Activated gamma-delta T cell (primary cell): ENCODE measurements at places on chromosomes 4 and X.

DNA sequence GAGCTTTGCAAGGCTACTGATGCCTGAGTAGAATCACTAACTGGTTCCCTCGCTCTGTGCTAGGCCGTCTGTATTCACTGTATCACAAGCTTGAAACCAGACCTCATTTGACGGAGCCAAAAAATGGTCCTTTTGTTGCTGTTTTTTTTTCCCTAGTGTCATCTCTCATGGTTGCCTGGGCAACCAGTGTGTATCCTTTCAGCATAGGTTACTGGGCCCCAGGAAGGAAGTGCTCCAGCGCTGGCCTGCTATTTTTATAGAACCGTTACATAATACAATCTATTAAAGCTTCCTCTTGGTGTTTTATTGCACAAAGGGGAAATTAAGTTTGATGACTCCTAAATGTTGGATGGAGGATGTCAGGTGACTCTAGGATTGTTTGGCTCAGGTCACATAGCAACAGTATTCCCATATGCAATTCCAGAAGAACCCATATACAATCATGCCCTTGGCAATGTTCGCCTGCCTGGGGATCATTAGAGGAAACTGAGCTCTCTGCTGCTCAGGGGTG, 220.4 kb downstream of the SPRY1 start:
- no peak for DNase-seq

GRCh38 chr4:129926936-129927335, 831.0 kb downstream of the C4orf33 start:
- no peak for DNase-seq

DNA sequence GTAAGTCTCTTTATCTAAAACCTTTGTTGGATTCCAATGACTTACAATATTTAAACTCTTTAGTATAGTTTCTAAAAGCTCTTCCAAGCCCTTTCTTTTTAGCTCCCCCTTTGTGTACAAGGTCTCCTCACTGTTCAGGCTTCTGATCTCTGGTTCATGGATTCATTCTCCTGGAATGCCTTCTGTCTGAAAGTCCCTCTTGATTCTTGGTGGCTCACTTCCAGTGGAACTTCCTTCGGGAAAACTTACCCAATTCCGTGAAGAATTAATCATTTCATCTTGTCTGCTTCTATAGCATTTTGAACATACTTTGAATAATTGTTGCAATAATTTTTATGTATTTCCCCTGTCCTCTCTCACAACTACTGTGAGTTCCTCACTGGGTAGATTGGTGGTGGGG, 3.6 kb downstream of the ARHGAP24 start:
- no peak for DNase-seq

- DNase-seq, result no peak
Measured at GRCh38 chrX:47366041-47366722, 4.2 kb upstream of the ZNF157 start.

GRCh38 chr4:149549911-149550310, 265.7 kb downstream of the IQCM start:
- no peak for DNase-seq

- no peak for DNase-seq
Measured at GRCh38 chr4:20809812-20810211, 109.6 kb downstream of the PACRGL start.

DNA sequence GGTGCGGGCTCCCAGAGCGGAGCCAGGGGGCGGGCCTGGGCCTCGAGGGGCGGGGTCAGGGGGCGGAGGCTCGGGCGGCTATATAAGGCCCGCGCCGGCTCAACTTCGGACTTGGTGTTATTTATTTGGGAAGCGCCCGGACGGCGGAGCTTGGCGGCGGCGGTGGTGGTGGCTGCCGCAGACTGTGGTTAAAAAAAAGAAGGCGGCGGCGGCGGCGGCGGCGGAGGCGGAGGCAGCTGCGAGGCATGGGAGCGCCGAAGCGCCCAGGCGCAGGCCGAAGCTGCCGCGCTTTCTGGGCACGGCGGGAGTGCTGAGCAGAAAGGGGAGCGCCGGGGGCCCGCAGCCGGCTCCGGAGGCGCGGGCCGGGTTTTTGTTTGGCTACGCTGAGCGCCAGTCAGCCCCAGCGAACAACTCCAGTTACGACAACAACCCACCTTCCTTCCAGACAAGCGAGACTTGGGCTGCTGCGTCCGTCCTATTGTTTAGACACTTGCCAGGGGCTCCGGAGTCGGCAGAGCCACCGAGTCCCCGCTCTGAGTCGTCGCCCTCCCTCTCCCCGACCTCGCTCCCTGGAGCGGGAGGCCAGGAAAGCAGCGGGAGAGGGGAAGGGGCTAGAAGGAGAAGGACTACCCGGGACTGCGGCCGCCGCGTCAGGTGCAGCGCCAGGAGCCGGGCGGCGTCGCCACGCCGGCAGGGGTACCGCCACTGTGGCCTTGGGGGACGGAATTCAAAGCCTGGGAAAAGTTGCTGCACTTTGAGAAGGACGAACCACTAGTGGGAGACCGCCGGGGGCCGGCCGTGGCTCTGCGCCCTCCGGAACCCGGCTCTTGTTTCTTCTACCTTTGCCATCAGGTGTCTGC, at the start of gene SLIT2:
Gene SLIT2, plus strand, starts transcription at position 110 of the 860 bp plus-strand sequence. CDS start 1,911 bp downstream, outside the sequence.
- DNase-seq, result no peak

GRCh38 chr4:83075311-83076095, 39.0 kb downstream of the PLAC8 start:
- DNase-seq, result no peak

GRCh38 chrX:136691028-136691809, 43.3 kb downstream of the CD40LG start:
- no peak for DNase-seq

GRCh38 chr4:153479101-153479500, 12.9 kb downstream of the TMEM131L start:
- DNase-seq, result no peak

- DNase-seq, result no peak
Measured at GRCh38 chr4:122798101-122798500, 28.5 kb upstream of the FGF2 start.

DNA sequence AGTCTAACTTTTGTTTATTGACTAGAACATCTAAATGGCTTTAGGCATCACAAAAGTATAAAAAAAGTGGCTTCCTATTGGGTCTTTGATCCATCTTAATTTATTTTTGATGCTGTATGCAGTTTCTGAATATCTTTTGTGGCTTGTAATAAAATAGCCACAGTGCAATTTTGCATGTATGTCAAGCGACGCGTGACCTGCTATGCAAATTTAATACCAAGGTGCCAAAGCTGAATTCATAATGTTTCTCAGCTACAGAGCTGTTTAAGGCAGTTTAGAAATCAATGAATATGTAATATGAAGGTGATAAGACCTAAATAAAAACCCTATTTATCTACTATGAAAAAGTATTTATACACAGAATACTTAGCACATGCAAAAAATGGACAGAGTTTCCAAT, 197.8 kb downstream of the AFF2 start:
- no peak for DNase-seq

DNA sequence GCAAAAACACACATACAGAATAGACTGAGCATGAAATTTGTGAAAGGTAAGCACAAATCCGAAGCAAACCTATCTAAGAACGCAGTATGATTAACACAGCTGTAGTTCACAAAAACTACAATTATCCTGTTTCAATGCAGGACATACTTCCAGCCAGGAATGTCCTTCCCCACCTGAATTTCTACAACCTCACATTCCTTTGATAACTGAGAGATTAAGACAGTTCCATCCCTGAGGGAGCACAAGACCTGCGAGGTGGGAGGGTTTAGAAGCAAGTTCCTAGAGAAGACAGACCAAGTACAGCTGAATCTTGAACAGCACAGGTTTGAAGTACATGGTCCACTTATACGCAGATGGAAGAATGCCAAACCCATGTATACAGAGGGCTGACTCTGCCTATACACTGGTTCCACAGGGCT, 10.6 kb downstream of the ABCG2 start:
- no peak for DNase-seq

- no peak for DNase-seq
Measured at GRCh38 chrX:102067966-102068723, 57.3 kb upstream of the TCEAL2 start.

- no peak for DNase-seq
Measured at GRCh38 chr4:16772366-16772850, 126.0 kb downstream of the LDB2 start.

GRCh38 chrX:16765594-16765993, 20.7 kb upstream of the TXLNG start:
- DNase-seq, result no peak

- DNase-seq, result no peak
Measured at GRCh38 chrX:103656617-103657016, 27.8 kb downstream of the TCEAL1 start.

DNA sequence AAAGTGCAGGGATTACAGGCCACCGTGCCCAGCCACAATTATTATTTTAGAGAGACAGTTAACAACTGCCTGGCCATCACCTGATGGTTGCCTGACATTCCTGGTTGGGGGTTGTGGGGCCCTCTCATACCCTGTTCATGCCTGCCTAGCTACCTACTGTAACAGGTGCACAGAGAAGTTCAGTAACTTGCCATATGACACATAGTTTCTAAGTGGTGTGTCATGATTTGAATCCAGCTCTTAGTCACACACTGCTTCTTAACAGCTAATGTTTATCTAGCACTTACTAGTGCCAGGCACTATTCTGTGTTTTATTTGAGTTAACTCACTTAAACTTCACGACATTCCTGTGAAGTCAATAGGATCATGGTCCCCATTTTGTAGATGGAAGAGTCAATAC, 122.7 kb upstream of the JADE1 start:
- DNase-seq, result no peak

GRCh38 chrX:155997436-155997835, at the start of gene IL9R:
Gene IL9R, plus strand, starts transcription at chrX:155997696. Its CDS starts 64 bp downstream, at chrX:155997760.
- no peak for DNase-seq

DNA sequence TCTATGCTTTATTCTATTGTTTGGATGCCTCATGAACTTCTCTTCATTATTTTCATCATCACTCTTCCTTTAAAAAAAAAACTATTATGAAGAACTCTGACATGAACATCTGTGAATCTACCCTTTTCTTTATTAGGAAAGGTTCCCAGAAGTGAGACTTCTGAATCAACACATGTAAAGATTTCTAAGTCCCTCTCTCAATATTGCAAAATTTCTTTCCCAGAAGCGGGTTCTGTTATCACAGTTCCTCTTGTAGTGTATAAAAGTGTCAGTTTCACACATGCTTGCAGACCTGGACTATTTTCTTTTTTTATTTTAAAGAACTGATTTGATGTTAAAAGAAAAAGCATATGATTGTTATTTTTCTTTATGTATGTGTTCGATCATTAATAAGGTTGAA, 330.8 kb upstream of the KLF3 start:
- DNase-seq, result no peak

GRCh38 chrX:39716401-39716800, 381.4 kb downstream of the BCOR start:
- no peak for DNase-seq

DNA sequence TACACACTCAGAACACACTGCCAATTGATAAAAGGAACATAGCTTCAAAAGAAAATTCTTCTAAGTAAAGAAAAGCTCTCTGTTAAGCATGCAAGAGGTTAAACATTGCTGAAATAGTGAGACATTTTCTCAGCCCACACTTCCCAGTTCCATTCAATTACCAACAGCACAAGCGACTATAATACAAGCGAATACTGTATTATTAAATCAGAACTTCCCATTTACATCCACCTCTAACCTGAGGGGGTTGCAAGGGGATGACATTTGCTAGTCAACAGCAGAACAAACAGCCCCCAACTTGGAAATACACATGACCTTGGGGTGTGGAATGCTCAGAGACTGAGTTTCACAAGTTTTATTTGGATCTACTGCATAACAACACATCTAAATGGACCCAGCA, 1.1 kb downstream of the FSTL5 start:
- no peak for DNase-seq

DNA sequence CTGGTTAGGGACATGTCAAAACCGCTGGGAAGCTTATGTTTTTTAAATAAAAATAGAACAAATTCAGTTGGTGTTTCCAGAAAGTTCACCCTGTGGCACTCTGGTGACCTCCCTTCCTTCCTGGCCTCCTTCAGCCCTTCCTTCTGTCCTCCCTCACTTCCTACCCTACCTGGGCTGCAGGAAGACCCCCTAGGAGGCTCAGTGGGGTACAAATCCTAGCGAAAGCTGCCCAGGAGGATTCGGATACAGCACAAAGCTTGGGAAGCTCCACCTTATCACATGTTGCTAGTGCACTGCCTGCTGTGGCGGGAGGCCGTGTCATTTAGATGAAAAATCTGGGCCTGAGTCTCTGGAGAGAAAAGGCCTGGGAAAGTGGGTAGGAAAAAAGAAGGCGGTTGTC, 60.5 kb downstream of the FHDC1 start:
- no peak for DNase-seq

DNA sequence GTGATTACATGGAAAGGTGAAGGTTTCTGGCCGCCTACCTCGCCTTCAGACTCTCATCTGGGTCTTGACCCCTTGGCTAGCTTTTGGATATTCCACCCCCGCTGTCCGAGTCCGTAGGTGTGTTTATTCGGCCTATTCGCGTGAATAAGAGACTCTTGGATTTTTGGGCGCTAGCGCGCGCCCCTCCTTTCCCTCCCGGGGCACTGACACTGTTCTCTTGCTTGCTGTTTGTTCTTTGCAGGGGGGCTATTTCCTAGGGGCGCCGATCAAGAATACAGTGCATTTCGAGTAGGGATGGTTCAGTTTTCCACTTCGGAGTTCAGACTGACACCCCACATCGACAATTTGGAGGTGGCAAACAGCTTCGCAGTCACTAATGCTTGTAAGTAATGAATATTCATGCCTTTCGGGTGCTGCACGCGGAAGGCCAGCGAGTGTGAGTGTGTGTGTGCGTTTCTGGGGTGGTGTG, 932 bp downstream of the GRIA2 start:
- DNase-seq, result no peak

GRCh38 chrX:39633293-39633692, 464.5 kb downstream of the BCOR start:
- no peak for DNase-seq

DNA sequence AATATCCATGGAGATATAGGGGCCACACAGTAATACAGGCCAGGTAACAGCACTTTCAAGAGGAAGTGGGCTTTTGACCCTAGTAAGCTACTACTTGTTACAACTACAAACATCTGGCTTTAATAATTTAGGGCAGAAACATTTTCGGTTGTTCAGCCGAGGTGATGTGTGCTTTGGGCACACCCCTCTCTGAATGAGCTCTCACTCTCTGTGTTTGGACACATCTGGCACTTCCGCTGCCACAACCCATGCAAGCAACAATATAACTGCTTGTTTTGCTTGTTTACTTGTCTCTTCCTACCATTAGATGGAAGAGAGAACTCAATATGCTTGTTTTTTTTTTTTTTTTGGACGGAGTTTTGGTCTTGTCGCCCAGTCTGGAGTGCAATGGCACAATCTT, 277.2 kb downstream of the HS3ST1 start:
- DNase-seq, result no peak

- DNase-seq, result no peak
Measured at GRCh38 chrX:20445109-20445508, 178.4 kb upstream of the RPS6KA3 start.

- no peak for DNase-seq
Measured at GRCh38 chr4:173218411-173219125, 50.0 kb downstream of the GALNT7 start.
